Cardiac atrium fibroblast (primary cell): ENCODE measurements at places on chromosomes 3 and 15. TPM values are rescaled to one million over a fixed set of nuclear protein-coding genes. Genes with fewer than 3 reads are reported as not detected.

The CLDN18 gene
- total RNA-seq: not detected in 2 replicates

The CKMT1B gene
- total RNA-seq: not detected in 2 replicates

The MUSTN1 gene
- not detected in 2 replicates for total RNA-seq

The GOLGA6L26 gene
- total RNA-seq: not detected in 2 replicates
